Lower lobe of right lung (tissue), 2 donors: ENCODE measurements at places on chromosomes 7 and 10. TPM values are rescaled to one million over a fixed set of nuclear protein-coding genes. Genes with fewer than 3 reads are reported as not detected.

- DNase-seq: no peak
Measured at GRCh38 chr7:98703916-98704315, 86.8 kb downstream of the NPTX2 start.

DNA sequence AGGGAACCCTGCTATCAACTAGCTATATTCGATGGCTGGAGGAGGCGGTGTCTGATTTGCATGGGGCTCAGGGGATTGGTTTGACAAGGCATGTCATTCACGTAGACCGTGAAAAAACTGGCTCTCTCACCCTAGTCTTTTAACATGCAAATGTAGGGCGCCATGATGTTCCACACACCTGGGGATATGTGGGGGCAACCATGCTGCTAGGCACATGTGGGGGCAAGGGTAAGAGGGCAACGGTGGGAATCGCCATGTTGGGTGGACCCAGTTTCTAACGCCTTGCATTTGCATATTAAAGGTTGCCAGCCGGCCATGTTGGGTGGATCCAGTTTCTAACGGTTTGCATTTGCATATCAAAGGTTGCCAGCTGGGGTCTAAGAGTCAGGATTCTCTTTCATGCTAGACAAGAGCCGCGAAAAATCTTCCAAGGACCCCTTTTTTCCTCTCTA lies 419.2 kb upstream of the NFE2L3 start:
- DNase-seq: no peak

DNA sequence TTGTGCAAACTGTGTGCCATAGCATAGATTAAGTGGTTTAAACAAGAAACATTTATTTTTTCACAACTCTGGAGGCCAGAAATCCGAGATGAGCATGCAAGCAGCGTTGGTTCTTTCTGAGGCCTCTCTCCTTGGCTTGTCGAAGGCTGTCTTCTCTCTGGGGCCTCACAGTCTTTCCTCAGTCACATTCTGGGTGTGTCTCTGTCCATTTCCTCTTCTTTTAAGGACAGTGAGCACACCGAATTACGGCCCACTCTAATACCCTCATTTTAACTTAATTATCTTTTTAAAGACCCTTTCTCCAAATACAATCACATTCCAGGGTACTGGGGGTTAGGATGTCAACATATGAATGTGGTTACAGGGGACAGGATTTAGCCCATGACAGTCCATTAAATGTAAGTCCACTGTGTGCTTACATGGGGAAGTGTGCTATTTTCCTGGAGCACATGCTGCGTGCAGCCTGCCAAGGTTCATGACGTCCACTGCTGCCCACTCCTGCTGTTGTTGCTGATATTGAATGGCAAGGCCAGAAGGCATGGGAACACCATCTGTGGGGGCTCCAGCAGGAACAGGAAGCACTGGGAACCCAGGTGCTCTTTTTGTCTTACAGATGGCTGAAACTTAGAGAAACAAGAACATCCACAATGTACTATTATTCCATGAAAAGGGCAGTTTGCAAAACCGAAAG lies 365.5 kb downstream of the GALNT17 start:
- DNase-seq: no peak

GRCh38 chr10:56370217-56371113 lies 9.4 kb upstream of the ZWINT start:
- no peak for DNase-seq

- DNase-seq: no peak
Measured at GRCh38 chr7:129970816-129971215, 18.1 kb upstream of the UBE2H start.

- DNase-seq: no peak
Measured at GRCh38 chr7:137354961-137355360, 11.4 kb upstream of the PTN start.

DNA sequence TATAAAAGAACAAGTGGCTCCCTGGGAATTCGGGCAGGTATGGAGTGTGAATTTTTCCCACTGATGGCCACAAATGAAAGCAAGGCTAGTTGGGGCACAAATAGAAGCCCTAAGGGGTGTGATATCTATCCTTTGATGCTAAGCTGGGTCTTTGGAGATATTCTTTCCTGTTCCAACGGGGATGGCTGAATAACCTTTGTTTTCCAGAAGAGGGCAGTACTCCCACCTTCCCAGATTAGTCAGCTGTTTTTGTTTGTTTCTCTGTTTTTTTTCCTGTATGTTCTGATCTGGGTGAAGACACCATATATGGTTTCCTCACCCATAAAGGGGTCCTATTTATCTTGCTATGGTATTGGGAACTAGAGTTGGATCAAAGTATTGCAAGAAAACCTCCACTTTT lies 947.7 kb upstream of the SORCS1 start:
- DNase-seq: no peak

- no peak for DNase-seq
Measured at GRCh38 chr7:156079156-156079555, 266.9 kb upstream of the SHH start.

GRCh38 chr7:2572101-2572842 lies 13.5 kb downstream of the IQCE start:
- no peak for DNase-seq

DNA sequence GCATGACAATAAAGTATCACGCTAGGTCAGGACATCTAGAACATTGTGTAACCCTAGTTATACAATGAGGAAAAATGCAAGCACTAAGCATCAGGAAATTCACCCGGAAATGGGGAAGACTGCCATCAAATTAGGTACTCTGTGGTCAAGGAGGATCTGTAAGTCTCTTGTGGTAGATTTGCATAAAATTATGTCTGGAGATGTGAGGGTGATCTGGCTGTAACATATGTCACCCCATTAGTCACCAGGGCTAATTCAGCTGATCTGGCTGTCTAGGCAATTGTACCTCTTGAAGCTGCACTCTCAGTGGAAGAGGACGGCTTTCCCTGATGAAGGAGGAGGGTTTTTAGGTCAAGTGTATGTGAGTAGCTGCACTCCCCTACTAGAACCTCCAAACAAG lies 14.8 kb downstream of the AKR1D1 start:
- DNase-seq: no peak

GRCh38 chr10:67011981-67012380 lies 86.1 kb downstream of the LRRTM3 start:
- no peak for DNase-seq

DNA sequence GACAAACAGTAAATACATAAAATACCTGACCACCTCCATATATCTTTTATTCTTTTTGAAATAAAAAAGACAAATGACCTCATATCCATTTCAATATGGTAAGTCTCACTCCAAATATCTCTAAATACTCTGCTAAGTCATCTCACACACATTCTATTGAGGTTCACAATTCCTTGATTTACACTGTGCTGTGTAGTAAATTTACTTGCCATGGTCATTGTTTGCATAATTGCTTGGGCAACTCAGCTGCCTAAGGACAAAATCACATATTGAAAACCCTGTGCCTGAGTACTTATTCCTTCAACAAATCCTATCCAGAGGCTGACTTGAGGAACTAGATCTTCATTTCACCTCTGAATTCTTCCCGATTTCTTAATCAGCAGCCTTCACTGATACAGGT lies 176.4 kb downstream of the THSD7A start:
- no peak for DNase-seq

DNA sequence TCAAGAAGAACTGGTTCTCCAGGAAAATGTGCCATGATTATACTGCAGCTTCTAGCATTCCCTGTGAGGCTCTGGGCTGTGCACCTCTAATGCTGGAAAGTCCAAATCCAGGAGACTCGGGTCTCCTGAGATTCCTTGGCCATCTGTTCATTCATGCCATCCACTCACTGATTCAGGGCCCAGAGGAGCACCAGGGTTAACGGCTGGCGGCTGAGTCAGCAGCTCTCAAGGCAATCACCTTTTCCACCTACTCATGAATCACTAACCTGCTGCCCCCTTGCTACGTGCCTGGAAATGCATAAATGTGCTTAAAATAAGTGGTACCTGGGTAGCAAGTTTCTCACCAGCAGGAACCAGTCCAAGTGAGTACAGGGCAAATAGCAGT lies 132.7 kb downstream of the KCNMA1 start:
- DNase-seq: no peak

- DNase-seq: no peak
Measured at GRCh38 chr7:117312593-117313580, 10.0 kb downstream of the WNT2 start.

- no peak for DNase-seq
Measured at GRCh38 chr7:105800849-105801534, 75.4 kb downstream of the ATXN7L1 start.

CALHM2 gene
- 45.0 TPM for total RNA-seq

DNA sequence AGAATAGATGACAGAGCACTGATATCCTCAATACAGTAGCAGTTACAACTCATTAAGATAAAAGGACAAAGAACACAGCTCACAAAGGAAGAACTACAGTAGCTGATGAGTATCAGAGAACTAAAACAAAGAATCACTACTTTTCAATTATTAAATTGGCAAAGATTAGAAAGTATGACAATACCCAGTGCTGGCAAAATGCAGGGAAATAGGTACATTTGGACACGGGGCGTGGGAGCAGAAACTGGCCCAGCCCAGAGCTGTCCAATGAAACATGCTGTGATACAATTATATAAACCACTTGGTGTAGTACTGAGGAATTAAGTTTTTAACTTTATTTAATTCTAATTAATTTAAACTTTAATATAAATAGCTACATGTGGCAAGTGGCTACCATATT lies 226.3 kb downstream of the MLLT10 start:
- no peak for DNase-seq

PRSS37 gene
- total RNA-seq: not detected

- DNase-seq: no peak
Measured at GRCh38 chr7:74023092-74023536, 4.9 kb upstream of the ELN start.

DNA sequence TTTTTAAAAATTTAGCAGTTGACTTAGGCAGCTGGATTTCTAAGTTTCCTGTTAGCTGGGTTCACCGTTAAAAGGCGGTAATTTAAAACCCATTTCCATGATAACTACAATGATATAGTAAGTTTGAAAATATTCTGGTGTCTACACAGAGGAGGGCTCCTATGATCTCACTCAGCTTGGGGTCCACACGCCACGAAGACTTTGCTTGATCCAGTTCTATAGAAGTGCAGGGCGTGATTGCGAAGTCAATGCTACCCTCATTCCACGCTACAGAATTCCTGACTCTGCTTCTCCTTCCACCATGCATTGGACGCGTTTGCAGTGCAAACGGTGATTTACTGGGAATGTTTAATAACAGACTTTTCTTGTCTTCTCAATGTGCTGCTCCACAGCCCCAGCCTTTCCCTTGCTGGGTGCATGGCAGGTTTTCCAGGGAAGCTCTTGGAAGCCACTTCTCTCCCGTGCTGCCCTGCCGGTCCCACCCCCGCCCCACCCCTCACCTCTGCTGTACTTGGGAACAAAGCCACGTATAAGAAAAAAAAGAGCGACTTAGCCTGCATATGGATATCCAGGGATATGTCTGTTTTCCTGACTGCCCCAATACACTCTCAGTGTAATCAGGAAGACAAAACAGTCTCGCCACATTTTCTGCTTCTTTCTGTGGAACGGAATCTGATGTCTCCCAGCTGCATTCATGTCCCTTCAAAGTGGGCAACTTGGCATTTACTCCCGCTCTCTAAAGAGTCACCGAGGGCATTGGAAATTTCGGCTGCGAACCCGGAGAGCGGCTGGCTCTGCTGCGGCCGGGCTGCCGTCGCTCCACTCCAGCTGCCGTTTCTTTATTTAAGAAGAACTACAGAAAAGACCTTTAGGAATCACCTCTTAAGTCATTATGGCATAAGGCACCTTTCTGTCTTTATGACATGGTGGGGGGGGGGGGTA lies 434.4 kb upstream of the MGMT start:
- DNase-seq: no peak

GRCh38 chr7:19009936-19010280 lies 107.5 kb downstream of the TWIST1 start:
- DNase-seq: no peak

CLCN1 gene
- total RNA-seq: not detected

STAG3 gene
- 4.1 TPM for total RNA-seq

- DNase-seq: no peak
Measured at GRCh38 chr10:121615435-121615793, 17.2 kb upstream of the FGFR2 start.

DNA sequence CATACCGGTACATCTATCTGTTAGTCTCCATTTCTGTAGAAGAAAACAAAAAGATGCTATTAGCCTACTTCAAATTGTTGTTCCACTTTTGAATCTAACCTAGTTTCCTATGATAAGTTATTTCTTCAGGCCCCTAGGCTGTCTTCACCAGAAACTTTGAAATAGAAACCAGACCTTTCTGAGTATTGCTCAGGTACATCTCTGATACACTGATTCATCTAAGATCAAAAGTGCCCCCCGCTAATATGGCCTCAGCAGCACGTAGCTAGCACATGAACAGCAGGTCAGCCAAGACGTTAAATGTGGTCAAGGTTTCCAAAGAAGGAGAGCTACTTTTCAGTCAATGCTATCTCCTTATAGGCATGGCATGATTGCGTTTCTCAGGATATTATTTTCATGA lies 23.6 kb downstream of the CTAGE6 start:
- DNase-seq: no peak

VWA2 gene
- 10.6 TPM for total RNA-seq

NKX2-3 gene
- not detected for total RNA-seq

SEMA3D gene
- total RNA-seq: 8.0 TPM

ELN gene
- 83.3 TPM for total RNA-seq

DNA sequence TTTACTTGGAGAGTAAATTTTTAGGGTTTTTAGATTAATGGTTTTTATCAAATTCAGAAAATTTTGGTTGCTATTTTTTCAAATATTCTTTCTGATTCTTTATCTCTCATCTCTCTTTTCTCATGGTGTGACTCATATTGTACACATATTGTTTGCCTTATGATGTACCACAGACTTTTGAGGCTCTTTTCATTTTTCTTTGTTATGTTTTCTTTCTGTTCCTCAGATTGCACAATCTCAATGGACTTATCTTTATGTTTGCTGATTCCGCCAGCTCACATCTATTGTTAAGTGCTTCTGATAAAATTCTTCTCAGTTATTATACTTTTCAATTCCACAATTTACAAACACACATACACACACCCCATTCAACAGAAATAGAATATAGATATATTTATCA lies 168.2 kb upstream of the IGFBP3 start:
- no peak for DNase-seq

TACR2 gene
- 1.2 TPM for total RNA-seq

DNA sequence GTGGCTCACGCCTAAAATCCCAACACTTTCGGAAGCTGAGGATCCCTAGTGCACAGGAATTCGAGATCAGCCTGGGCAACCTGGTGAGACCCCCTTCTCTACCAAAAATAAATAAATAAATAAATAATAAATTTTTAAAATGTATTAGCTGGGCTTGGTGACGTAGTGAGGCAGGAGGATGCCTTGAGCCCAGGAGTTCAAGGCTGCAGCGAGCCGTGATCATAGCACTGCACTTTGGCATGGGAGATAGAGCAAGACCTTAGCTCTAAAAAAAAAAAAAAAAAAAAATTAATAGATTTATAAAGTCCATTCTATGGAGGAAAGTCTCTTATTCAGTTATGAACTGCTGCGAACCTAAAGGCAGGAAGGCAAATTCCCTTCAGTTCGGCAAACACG lies 1.1 kb upstream of the PTPN12 start:
- DNase-seq: no peak

- peak; percentile 51 for DNase-seq
Measured at GRCh38 chr10:60446851-60447250, 57.2 kb upstream of the ANK3 start.

CDH23 gene
- 9.4 TPM for total RNA-seq
